OCI-M1 (cell line): ENCODE measurements at places on chromosomes 6 and 20.

- DNase-seq, result no peak
Observed at GRCh38 chr6:111087871-111088667, 766 bp downstream of the SLC16A10 start.

DNA sequence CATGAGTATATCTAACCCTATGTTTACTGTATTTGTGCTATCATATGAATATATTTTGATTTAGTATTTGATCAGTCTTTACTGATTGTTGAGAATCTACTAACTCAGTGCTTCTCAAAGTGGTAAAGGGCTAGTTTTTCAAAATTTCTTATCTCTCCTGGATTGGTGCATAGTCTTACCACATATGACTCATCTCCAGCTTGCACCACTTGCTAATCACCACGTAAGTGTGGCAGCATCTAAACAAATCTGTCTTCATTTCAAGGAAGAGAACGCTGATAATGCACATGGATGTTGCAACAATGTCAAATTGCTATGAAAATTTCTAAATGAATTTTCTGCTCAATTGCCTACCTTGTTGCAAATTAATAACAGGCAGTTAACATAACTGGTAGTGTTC, 299.5 kb downstream of the PAX1 start:
- peak; percentile 58 for DNase-seq

DNA sequence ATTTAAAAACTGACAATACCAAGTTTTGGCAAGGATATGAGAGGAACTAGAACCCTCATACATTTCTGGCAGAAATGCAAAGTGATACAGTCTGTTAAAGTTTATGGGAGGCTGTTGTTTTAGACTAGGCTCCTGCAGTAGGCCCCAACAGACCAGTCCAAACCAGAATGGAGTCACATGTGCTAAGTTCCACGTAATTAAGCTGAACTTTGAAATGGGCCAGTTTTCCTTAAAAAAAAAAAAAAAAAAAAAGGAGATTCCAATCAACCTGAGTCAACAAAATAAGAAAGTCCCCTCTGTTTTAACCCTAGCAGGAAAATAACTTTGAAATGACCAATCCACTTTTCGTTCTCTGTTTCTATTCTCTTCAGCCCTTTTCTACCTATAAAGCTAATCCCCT, 26.5 kb downstream of the IL17F start:
- DNase-seq, result no peak

- DNase-seq, result no peak
Observed at GRCh38 chr6:127460465-127460864, 1.3 kb upstream of the KIAA0408 start.

- no peak for DNase-seq
Observed at GRCh38 chr6:9977411-9977810, 437.5 kb downstream of the TFAP2A start.

GRCh38 chr6:12715437-12715836, 1.1 kb upstream of the PHACTR1 start:
- no peak for DNase-seq

- DNase-seq, result no peak
Observed at GRCh38 chr6:127893541-127893940, 7.3 kb downstream of the THEMIS start.

GRCh38 chr6:108556866-108557493, 3.7 kb upstream of the FOXO3 start:
- DNase-seq, result no peak

DNA sequence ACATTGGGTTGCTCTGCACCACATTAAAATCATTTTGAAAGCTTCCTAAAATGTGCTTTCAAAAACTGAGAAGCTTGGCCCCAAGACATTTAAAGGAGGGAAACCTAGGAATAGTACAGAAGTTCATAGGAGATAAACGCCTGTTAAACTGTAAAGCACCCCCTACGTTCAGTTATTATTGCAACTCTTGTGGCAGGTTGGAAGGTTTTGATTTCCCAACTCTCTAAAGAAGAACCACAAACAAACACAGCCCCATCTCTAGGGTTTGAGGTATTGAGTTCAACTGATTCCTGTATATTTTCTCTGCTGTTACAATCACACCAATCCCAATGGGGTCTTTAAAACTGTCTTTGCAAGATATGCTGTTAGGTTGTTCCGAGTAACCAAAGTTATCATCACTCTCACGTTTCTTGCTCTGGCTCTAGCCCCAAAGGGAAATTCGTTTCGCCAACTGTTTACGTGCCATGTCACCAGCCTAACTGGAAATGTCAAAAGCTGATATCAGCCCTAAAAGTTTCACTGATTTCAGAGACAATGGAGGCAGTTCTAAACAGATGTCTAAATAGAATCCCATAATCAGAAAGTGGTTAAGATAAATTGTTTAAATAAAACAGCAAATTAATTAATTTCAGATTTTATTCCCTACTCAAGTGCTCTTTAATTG, 12.1 kb downstream of the TFAP2A start:
- DNase-seq, result peak; percentile 91

- DNase-seq, result no peak
Observed at GRCh38 chr6:6680526-6680925, 92.0 kb downstream of the LY86 start.

DNA sequence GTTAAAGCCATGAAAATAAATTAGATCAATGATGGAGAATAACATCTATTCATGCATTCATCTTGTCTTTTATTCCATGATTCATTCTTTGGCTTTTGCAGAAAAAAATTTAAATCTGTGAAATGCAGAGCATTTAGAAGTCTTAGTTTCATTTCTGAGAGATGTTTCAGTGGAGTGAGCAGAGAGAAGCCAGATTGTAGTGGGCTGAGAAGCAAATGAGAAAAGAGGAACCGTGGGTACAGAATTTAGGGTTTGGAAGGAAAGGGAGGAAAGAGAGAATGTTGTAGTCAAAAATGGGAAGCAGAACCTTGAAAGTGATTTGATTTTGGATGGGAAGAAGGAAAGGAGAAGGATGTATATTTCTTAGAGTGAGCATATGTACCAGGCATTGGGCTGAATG, 260.3 kb upstream of the MAN1A1 start:
- no peak for DNase-seq

DNA sequence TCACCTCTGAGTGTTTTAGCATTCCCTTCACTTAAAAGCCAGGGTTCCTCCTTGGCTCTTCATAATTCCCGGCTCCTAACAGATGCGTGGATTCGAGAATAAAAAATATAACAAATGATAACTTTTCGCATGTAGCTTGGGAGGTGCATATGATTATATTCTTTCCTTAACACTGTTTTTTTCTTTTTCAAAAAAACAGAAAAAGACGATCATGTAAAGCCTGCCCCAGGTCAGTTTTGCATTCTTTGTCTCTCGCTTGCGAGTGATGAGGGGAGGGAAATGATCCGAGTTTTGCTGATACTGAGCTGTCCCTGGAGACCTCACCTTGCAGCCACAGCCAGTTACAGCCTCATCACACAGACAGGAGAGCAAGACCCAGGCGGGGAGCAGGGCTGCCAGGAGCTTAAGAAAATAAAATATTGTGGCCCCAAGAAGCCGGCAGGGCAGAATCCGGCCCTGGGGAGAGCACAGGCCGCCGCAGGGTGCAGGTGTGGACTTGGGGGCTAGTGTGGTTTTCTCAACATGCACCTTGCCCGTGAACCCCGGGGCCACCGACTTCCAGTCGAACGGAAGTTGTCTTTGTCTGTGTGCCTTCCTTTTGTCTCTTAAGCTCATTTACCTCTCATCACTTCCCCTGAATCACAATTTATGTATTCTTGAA, 301.8 kb downstream of the TAF4 start:
- no peak for DNase-seq

GRCh38 chr6:32792901-32793435, 23.8 kb downstream of the HLA-DOB start:
- no peak for DNase-seq

DNA sequence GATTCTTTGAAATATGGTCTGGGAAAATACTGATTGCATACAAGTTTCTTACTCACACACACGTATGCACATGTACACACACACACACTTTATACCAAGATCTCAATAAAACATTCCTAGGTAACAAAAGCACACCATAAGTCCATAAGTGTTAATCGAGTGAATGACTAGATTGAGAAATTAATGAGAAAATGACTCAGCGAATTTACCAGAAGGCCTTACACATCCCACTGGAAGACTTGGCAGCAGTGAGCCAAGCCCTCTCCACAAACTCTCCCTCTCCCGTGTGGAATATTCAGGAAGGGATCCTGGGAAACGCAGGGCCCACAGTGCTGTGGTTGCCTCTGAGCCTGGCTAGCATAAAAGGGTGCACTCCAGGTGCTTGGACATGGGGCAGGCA, 227.2 kb downstream of the LY86 start:
- DNase-seq, result no peak

DNA sequence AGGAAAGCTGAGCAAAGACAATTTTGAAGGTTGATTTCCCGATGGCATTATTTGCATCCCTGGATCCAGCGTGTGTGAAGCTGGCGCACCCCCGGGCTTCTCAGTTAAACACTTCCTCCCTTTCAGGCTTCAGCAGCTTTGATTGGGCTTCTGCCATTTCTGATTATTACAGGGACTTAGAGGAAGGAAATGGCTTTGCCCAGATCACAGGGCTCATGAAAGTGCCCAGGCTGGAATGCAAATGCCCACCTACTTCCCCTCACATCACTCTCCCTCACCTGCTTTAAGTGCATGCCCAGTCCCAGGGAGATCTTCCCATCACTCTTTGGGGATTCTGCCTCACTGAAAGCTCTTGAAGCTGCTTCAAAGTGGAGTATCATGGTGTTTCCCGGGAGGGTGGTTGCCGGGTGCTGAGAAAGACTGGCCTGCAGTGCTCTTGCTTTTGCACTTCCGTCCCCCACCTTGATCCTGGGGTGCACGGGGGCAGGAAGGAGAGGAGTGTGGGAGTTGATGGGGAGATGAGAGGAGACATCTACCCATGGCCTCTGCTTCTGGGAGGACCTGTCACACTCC, 28.3 kb downstream of the PHACTR3 start:
- DNase-seq, result no peak

DNA sequence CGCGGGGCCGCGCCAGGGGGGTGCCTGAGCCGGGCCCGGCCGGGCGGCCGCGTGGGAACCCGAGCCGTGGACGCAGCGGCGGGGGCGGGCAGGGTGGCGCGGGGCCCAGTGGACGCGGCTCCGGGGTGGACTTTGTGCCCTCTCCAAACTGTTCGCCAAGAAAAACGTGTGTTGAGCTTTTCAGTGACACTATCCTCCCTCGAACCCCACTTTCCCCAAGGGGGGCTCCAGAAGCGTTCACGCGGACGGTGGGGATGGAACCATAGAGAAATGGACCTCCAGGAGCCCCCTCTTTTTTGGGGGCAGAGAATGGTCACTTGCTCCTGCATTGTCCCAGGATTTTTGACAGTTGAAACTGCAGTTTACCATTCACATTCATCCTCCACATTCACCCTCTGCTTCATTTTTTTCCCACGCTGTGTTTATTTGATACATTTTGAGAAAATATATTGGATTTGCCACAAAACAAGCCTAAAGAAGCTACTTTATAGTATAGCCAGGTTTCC, 2.9 kb upstream of the HIVEP1 start:
- peak; percentile 47 for DNase-seq

DNA sequence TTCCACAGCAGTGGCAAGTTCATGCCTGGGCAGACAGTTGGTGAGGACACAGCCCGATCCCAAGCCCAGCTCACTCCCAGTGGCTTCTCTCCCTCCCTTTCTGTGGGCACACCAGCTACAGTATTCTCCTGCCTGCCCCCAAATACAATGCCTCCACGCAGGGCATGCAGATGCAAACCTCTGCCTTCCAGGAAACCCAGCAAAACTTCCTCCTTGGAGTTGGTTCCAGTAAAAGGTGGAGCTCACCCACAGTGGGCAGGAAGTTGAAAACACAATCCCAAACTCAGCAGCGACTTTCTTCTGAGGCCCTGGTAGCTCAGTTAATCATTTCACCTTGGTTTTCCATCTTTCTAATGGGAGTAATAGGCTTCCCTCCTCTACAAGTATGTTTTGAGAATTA, 93.7 kb downstream of the LY86 start:
- peak; percentile 27 for DNase-seq

GRCh38 chr6:148323344-148323743, 19.3 kb upstream of the SASH1 start:
- no peak for DNase-seq

GRCh38 chr6:165034271-165034741, 275.1 kb downstream of the C6orf118 start:
- no peak for DNase-seq

DNA sequence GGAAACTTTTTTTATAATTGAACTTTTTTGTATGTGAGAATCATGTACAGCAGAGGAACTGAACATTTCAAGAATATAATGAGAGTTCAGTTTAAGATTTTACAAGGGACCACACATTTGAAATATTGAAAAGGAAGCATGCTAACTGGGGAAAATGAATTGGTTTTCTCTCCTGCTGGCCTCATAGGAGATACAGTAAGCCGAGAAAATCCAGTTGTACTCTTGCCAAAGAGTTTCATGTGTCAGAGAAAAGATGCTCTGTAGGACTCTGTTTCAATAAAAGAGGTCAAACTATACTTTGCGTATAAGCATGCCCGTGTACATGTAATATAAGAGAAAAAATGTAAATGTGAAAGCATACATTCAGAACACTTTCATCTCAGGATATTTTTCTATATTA, 393.5 kb upstream of the NRSN1 start:
- DNase-seq, result no peak

DNA sequence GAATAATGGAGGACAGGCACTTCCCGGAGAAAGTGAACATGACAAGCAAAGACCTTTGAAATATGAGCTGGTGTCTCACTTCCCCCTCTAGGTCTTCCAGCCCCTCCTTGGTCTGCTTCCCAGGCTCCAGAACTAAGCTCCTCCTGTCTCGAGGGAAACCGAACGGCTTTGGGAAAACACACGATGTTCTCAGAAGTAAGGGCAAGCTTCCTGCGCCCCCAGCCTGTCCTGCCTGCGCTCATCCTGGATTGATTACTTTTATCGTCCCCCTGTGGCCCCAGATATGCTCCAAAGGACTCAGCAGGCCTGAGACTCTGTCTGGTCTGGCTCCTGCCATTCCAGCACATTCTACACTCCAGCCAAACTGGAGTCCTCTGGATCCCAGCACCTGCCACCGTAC, 83.4 kb downstream of the ZNF217 start:
- DNase-seq, result no peak

DNA sequence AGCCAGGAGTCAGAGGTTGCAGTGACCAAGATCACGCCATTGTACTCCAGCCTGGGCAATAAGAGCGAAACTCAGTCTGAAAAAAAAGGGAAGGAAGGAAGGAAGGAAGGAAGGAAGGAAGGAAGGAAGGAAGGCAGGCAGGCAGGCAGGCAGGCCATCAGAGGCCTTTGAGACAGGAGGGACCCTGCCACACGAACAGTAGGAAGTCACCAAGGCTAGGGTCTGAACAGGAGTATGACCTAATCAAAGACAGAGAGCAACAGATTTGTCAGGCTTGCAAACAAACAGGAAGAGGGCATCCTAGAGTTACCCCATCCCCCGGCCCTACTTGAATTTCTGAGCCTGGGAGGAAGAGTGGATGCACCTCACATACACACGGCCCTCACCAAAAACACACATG, 67.1 kb downstream of the FGD2 start:
- DNase-seq, result peak; percentile 42
